Stimulated activated CD4-positive, alpha-beta T cell treated with anti-CD3 and anti-CD28 coated beads, TNF-alpha, amount 100 ng/mL, for 1 hour (primary cell): ENCODE measurements at places on chromosomes 2 and 18.

DNA sequence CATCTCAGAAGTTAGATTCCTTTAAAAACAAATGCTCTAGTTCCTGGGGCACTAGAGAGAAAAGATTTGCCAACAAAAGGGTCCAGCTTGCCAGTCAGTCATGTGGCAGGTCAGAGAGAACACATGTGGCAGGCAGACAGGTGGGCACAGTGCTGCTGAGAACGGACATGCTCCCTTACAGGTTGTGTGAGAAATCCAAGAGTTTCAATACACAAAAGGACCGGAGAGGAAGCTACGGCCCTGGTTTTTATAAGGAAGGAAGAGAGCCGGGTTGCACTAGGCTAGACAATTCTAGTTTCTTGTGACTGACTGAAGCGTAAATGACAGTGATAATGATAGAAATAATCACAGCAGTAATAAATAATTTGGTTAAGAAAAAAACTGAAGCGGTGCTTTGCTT, 18.3 kb downstream of the CDC42EP3 start:
- DNase-seq = no peak

DNA sequence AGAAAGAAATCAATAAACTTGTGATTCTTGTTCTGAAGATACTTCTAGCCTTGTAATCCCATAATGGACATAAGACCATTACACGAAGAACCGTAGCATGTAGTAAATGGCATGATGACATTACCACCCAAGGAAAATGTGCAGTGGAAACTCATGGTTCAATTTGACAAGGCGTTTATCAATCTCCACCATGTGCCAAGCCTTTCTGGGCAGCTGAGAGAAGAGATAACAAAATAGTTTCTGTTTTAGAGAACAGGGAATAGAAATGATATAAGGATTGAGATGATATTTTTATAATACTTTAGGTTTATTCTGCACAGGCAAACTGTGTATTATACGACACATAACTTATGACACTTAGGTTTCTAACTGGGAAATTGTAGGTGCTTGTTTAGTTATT, 19.2 kb downstream of the ABI2 start:
- no peak for DNase-seq

GRCh38 chr18:34506198-34506597, 203.9 kb upstream of the DTNA start:
- no peak for DNase-seq

DNA sequence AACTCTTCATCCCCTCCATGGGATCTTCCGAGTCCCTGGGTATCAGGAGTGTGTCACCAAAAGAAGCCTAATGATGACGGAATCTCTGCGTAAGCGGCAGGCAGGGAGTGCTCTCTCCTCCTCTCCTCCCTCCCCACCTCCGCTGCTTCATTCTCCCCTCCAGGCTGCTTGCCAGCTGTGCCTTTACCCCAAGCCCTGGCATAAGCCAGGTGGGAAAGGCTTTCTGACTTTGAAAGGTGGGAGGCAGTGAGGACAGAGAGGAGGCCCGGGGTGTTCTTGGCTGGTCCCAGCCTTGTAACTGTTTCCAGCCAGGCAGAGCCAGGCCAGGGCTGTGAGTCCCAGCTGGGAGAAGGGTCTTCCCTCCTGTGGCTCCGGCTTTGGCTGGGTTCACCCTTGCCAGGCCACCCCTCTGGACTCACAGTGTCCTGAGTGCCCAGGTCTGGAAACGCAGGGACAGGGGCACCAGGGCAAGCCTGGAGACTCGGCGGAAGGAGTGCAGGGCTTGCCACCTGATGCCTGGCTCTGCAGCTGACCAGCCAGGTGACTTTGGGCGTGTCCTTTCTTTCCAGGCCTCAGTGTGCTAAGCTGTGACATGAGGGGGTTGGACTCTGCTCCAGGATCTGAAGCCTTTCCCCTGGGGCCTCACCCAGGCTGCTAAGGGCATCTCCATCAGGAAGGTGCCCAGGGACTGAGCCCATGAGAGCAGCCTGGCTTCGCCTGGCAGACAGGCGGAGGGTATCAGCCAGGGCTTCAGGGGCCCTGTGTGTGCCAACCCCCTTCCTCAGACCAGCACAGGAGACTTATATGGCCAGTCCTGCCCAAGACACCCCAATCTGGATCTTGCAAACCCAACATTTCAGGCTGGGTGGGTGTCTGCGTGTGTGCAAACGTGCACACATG, 32.7 kb upstream of the HPCAL1 start:
- DNase-seq = no peak

DNA sequence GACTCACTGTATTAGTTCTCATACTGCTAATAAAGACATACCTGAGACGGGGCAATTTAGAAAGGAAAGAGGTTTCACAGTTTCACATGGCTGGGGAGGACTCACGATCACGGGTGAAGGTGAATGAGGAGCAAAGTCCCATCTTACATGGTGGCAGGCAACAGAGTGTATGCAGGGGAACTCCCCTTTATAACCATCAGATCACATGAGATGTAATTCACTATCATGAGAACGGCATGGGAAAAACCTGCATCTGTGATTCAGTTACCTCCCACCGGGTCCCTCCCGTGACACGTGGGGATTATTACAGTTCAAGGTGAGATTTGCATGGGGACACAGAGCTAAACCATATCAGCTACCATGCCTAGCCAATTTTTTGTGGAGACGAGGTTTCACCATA, 168.2 kb downstream of the NEDD4L start:
- no peak for DNase-seq

DNA sequence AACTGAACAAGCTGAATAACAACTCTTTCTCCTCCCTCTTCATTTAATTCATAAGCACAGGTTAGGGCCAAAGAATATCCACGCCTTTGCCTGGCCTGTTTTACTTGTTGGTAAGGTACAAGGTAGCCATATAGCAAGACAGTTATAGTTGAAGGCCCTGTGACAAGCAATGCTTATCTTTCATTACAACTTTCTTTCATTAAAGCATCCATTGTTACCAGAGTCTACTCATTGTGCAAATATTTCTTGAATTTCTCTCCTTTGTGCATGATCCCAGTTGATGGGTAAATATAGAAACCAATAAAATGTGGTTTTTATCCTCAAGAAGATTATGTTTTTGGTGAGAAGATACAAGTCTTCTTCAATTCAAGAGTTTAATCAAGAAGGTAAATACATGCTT, 140.2 kb downstream of the UBE2E3 start:
- no peak for DNase-seq

DNA sequence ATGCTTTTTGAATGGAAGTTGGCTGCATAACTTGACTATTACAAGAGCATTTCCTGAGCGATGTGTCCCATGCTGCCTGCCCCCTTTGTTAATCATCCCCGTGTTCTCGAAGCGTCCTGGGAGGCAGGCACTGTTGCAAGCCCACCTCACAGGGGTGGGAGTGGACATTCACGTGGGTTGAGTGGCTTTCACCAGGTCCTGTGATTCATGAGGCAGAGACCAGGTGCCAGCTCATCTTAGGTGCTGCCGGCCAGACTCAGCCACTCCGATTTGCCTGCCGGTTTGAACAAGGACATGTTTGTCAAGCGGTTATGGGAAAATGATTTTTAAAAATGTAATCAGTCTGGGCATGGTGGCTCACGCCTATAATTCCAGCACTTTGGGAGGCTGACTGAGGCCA, 112.5 kb downstream of the ZNF532 start:
- no peak for DNase-seq

DNA sequence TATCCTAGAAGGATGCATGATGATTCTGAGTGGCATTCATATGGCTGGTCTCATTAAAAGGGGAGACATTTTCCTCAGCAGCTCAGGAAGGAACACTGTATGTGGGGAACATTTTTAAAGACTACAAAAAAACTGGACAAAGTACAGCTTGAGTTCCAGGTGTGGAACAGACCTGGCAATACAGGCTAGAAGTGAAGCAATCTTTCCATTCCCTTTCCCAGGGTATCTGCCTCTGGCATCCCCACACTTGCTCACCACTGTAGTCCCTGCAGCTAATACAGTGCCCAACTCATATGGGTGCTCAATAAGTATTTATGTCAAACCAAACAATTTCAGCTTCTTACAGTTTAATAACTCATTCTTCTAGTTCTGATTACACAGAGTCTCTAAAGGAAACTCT, 8.1 kb downstream of the RNF103 start:
- no peak for DNase-seq

DNA sequence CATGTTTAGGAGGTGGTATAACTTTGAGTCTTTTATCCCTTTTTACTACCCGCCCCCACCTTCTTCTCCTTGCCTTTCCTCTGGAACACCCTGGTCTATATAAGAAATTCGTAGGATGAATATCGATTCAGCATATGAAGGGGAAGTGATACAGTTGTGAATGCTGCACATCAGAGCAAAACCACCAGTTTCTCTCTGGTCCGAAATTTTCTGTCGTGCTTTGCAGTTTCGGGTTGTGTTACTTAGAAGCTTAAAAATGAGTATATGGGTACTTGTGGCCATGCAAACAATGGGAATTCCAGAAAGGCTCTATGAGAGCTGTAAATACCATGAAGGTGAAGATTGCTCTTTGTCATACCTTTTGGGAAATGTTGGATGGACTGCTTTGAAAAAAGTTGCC, 60.6 kb downstream of the DAW1 start:
- no peak for DNase-seq

DNA sequence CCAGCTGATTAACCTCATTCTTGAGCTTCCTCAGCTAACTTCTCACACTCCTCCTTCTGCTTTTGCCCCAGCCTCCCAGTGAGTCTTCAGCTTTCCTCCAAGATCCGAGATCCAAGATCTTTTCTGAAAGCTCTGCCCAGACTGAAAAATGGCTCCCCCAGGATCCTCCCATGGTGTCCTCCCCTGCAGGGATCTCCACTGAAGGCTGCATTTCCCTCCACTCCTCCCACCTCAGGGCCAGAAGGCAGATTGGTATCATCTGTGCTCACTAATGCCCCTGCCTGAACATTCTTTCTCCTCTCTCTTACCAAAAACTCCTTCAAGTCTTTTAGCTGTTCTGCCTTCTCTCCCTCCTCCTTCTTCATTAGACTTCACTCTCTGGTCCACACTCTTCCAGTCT, 6.1 kb upstream of the FOXI3 start:
- no peak for DNase-seq

DNA sequence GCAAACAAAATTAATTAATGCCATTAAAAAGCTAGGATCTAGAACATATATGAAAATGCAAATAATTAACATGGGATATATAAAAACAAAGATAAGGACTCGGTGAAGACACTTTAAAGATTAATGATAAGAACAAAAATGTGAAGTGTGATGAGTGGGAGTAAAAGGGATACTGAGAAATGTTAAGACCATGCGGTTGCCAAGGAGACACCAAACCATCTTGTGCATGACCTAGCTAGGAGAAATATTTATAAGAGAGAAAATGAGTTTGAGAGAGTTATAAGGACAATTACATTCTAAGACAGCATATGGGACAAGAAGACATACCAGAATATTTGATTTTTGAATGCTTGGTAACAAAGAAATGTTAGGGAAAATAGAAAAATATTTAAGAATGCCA, 25.4 kb upstream of the MAP2 start:
- DNase-seq = no peak

DNA sequence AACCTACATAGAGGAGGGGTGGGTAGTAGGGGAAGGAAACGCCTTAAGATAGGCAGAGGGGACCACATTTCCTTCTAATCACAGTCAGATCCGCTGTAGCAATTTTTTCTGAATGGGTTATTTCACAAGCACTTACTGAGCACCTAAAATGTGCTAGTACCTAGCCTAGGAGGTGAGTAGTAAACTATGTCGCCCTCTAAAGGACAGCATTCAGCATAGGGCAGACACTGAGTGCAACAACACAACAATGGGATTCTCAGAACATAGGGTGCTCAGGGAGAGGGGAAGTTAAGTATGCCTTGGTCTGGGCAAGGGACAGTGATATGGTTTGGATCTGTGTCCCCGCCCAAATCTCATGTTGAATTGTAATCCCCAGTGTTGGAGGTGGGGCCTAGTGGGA, 166.1 kb upstream of the RAB6C start:
- DNase-seq = no peak

- no peak for DNase-seq
Measured at GRCh38 chr2:88099798-88100488, 27.9 kb downstream of the FABP1 start.

GRCh38 chr2:144339048-144339447, 180.9 kb downstream of the ZEB2 start:
- DNase-seq = no peak

DNA sequence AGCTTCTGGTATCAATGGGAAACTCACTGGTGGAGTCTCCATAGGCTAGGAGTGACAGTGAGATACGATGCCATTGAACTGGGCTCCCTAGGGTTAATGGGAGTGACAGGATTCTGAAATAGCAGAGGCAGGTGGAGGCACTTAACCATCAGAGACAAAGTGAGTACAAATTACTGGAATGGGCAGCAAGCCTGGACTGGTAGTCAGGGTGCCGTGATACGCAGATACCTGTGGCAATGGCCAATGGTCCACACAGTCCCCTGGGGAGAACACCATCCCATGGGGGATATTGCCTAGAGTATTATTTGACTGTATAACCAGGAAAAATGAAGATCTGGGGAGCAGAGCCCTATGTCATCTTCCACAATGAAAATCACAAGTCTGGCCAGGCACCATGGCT, 17.3 kb downstream of the CHCHD5 start:
- DNase-seq = no peak

GRCh38 chr18:50144540-50144939, 50.4 kb downstream of the MYO5B start:
- DNase-seq = no peak

- no peak for DNase-seq
Measured at GRCh38 chr2:169012812-169013627, 18.1 kb downstream of the ABCB11 start.

GRCh38 chr2:17035010-17035409, 369.4 kb upstream of the CYRIA start:
- DNase-seq = no peak

DNA sequence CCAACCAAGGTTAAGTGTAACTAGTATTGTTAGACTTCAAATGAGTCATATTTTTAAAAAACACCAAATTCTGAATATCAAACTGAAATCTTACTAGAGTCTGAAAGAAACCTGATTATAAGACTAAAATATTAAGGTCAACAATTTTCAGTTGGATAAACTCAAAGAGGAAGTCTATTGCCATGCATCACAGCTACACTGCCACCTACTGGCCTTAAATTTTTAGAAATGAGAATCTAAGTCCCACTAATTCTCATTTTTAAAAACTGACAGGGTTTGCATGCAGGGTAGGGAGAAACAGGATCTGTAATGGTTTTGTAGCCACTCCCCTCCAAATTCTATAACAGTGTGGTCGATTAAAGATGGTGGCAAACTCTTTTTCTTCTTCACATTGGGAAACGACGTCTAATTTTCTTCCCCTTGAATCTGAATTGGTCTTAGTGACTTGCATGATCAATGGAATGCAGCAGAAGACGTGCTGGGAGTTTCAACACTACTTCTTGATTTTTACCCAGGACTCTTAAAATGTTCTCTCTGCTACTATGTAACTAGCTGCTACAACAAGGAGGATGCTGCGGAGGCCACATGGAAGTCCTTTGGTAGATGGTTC, 176.1 kb upstream of the SESTD1 start:
- no peak for DNase-seq

- no peak for DNase-seq
Measured at GRCh38 chr18:2891526-2892431, 45.0 kb downstream of the EMILIN2 start.

GRCh38 chr18:26458526-26459232, 89.7 kb downstream of the KCTD1 start:
- DNase-seq = no peak
